Activated B cell treated with CpG ODN at 0.5 μM for 24 hours (primary cell): ENCODE measurements at places on chromosomes 11 and 22.

DNA sequence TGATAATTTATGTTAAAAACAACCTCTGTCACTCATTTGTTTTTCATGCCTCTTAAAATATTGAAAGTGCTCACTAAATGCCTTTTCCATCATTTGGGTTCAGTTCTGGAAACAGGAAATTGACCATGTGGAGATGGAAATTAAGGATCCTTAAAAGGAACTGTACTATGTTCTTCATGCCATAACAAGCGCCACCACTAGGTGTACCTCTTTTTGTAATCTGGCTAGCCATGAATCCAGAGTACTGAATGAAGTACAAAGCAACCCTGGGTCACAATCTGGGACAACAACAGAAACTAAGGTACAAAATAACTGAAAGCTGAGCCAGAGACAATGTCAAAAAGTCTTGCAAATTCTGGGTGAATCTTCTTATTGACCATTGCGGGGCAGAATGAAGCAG lies 559.1 kb downstream of the FAM181B start:
- DNase-seq, result no peak

GRCh38 chr11:73218106-73218829 lies at the start of gene P2RY2:
TSS of gene P2RY2 (plus strand) at chr11:73218281. CDS start at chr11:73234160, 15,879 bp downstream.
- peak; percentile 58 for DNase-seq

DNA sequence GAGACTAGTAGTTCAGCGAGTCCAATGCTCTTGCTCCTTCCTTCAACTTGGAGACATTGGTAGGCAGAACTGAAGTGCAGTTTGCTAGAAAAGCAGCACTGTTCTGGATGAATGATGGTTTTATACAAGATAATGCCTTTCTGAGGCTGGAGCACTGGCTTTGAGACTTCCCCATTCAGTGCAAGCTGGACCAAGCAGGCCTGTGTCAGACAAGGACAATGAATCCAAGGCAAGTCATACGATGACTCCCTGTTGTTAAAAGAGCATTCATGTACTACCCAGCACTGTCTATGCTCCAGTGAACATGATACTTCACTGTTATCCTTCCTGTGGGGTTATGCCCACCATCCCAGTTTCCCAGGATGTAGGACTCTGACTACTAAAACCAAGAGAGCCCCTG lies 242.3 kb upstream of the RAG2 start:
- DNase-seq, result no peak

GRCh38 chr11:99279266-99279665 lies 258.5 kb downstream of the CNTN5 start:
- DNase-seq, result no peak

GRCh38 chr11:69123593-69124545 lies 31.9 kb upstream of the SMIM38 start:
- DNase-seq, result no peak

DNA sequence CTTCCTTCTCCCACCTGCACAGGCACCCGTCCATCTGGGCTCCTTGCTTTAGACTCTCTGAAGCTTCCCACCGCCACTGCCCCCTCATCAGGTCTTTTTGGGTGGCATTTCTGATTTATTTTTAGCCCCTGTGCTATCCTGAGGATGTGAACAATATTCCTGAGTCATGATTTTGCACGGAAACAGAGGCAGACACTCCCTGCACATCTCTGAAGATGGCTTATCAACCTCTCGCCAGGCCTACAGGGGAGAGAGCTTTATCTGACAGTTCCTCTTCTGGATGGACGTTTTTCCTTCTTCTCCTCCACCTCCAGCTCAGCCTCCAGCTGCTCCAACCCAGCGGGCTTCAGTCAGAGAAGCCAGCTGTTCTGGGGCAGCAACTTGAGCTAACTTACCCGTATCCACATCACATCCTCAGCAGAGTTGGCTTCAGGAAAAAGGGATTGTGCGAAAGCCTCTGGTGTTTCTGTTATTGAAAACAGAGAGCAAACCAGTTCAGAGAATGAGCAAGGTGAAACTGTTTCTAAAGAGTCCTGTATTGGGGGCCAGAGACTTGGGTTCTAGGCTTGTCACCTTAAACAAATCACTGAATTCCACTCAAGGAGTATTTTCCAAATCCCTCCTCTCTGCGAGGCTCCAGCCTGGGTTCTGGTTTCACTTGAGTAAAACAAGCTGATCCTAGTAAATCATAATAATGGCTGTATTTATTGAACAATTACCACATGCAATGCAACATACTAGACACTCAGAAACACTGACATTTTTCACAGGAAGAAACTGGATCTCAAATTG lies 33.1 kb upstream of the ETS1 start:
- DNase-seq, result no peak

- no peak for DNase-seq
Observed at GRCh38 chr11:75471176-75471973, 38.4 kb upstream of the KLHL35 start.

GRCh38 chr22:44279069-44279360 lies 33.7 kb downstream of the SHISAL1 start:
- no peak for DNase-seq

DNA sequence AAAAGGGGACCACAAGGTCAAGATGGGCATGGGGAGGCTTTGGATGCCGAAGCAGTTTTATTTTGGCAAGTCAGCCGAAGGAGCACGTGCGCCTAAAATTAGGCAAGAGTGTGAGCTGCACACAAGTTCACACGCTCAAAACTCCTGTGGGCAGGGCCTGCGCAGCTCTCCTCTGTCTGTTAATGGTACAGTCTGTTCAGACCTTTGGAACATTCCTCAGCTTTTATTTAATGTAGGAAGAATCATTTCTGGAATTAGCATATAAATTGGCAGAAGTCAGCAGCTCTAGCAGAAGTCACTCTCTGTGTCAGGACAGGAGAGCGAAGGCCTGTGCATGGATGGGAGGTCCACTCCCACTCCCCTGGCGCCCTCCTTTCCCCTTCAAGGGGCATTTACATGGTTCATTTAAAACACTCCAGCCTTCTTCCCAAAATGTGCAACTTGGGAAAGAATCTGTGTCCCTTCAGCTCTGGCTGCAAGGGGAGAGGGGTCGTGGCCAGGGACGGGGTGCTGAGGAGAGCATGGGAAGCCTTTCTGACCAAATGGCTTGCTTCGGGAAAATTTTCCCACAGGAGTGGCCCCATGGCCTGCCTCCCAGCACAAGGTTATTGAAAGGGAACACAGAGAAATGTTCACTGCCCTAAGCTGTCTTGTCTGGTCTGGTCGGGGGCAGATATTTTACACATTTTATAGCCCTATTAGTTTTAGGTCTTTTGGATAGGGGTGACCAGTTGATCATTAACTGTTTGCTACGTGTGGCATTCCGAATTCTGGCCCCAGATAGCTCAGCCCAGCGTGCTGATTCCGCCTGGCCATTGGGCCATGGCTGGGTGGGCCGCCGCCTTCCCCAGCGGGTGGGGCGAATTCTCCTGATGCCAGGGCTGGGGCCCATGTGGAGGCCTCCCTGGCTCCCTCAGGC lies 43.9 kb upstream of the SMIM38 start:
- no peak for DNase-seq

DNA sequence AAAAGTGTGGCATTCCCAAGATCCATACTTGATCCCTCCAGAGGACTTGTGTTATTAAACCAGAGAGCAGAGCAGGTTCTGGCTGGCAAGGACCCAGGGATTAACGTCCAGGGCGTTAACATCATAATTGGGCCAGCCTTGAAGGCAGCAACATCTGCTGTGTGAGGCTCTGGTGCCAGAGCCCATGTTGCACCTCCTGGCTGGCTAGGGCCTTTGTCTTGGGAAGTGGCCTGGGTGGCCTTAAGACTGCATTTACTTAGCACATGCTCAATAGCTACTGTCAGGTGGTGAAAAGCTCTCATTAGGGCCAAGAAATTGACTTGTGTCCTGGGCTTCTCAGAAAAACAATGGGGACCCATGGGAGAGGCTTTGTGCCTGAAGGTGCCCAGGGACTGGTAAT lies 66.6 kb downstream of the CACNG2 start:
- DNase-seq, result no peak
